ENCODE measurements at places on chromosomes 6 and 20. TPM values are rescaled to one million over a fixed set of nuclear protein-coding genes. Genes with fewer than 3 reads are reported as not detected.

The PPIL6 gene
- 8.7 TPM for polyA plus RNA-seq

The TNFRSF6B gene
- polyA plus RNA-seq, result 4.9 TPM

The TMC2 gene
- polyA plus RNA-seq, result not detected

The TMEM181 gene
- 17.9 TPM for polyA plus RNA-seq

The TREM1 gene
- polyA plus RNA-seq, result not detected

The SIRPD gene
- not detected for polyA plus RNA-seq

The MOCS1 gene
- polyA plus RNA-seq, result 12.4 TPM

The TEAD3 gene
- 78.3 TPM for polyA plus RNA-seq

The XRN2 gene
- 65.4 TPM for polyA plus RNA-seq

The TXLNB gene
- polyA plus RNA-seq, result 6.2 TPM

The PBOV1 gene
- polyA plus RNA-seq, result not detected

The CBFA2T2 gene
- polyA plus RNA-seq, result 57.0 TPM

The PEX6 gene
- 21.3 TPM for polyA plus RNA-seq

The DPPA5 gene
- polyA plus RNA-seq, result not detected

The XPO5 gene
- polyA plus RNA-seq, result 29.4 TPM

The WDR46 gene
- polyA plus RNA-seq, result 46.3 TPM

The OTOR gene
- not detected for polyA plus RNA-seq

The RAB44 gene
- not detected for polyA plus RNA-seq

The ME1 gene
- 4.8 TPM for polyA plus RNA-seq

The BPIFA1 gene
- polyA plus RNA-seq, result not detected

The TGM3 gene
- polyA plus RNA-seq, result 0.37 TPM

The LPA gene
- polyA plus RNA-seq, result not detected

The RSPO4 gene
- 8.4 TPM for polyA plus RNA-seq

The TNXB gene
- polyA plus RNA-seq, result 1.7 TPM

The OGFR gene
- polyA plus RNA-seq, result 54.9 TPM

The FERMT1 gene
- 9.6 TPM for polyA plus RNA-seq

The ULBP2 gene
- not detected for polyA plus RNA-seq

The EEF1A2 gene
- polyA plus RNA-seq, result 309 TPM

The CYP21A2 gene
- polyA plus RNA-seq, result not detected

The SLC22A2 gene
- polyA plus RNA-seq, result not detected

The ANKRD66 gene
- polyA plus RNA-seq, result not detected

The CFAP206 gene
- not detected for polyA plus RNA-seq

The BTNL2 gene
- not detected for polyA plus RNA-seq

The TRIM15 gene
- polyA plus RNA-seq, result not detected

The CD83 gene
- 4.7 TPM for polyA plus RNA-seq

The SPATA25 gene
- 6.6 TPM for polyA plus RNA-seq

The PXT1 gene
- 0.45 TPM for polyA plus RNA-seq

The PTGIS gene
- polyA plus RNA-seq, result 6.1 TPM

The MRPL14 gene
- 165 TPM for polyA plus RNA-seq

The DLK2 gene
- 4.6 TPM for polyA plus RNA-seq

The FLRT3 gene
- 6.3 TPM for polyA plus RNA-seq

The VWA7 gene
- 12.3 TPM for polyA plus RNA-seq
